ENCODE measurements at places on chromosomes 6 and 20.

DNA sequence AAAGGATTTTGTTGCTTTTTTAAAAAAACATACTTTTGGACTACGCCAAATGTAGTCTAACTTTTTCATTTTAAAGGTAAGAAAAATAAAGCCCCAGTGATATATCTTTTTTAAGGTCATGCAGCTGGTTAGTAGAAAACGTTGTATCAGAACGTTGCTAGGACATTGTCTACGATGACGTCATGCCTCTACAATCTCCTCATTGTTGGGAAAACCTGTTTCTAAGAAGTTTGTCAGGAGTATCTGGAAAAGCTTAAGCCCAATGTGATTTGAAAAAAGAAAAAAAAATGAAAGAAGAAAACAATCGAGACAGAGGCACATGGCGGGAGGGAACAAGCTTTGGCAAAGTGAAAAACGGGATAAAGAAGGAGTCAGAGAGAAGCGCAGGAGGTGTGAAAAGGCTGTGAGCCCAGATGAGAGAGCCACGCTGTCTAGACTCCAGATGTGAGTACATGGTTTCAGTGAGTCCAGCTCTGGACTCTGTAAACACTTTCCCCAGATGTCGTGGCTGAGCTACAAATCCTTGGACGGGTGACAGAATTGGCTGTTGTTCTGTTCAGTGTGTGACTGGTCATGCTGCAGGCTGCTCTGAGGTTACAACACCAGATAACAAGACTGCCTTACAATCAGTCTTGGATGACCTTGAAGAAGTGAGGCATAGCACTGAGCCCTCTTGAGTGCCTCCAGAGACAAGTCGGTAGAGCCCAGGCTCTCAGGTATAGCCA, 656.7 kb upstream of the ID4 start:
- no peak for DNase-seq

GRCh38 chr6:134093007-134093573, 40.7 kb upstream of the SLC2A12 start:
- no peak for DNase-seq

DNA sequence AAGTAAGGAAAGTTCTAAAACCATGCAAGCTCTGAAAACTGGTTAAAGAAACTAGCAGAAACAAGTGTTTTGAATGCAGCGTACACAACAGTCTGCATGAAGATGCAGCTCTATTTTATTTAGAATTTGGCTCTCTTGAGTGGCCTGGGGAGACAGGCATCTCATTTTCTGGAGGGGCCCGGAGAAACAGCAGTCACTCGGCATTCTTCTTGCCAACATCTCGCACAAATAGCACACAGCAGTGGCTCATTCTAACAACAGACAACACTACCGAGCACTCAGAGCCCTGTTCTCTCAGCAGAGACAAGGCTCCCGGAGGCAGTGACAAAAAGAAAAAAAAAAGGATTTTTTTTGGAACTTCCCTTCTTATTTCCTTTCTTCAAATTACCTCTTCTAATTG, 108.5 kb upstream of the STMND1 start:
- no peak for DNase-seq

GRCh38 chr6:63805808-63806572, 170.4 kb downstream of the PHF3 start:
- DNase-seq = no peak

All from NCI-H2171 treated with DMSO at 0.1 percent for 48 hours (cell line).